ENCODE measurements at places on chromosomes 5 and 9. TPM values are rescaled to one million over a fixed set of nuclear protein-coding genes. Genes with fewer than 3 reads are reported as not detected.

The CCT5 gene
- total RNA-seq = 282 TPM

The IL9 gene
- total RNA-seq = not detected

The PLPP1 gene
- 437 TPM for total RNA-seq

The GPX3 gene
- 15.9 TPM for total RNA-seq

The SPEF2 gene
- total RNA-seq = 1.1 TPM

The TNC gene
- total RNA-seq = 0.18 TPM

The C5orf34 gene
- 4.2 TPM for total RNA-seq

The ANKRD31 gene
- 0.54 TPM for total RNA-seq

Measured in cardiac atrium fibroblast (primary cell).